ENCODE measurements at places on chromosomes 4 and X.

DNA sequence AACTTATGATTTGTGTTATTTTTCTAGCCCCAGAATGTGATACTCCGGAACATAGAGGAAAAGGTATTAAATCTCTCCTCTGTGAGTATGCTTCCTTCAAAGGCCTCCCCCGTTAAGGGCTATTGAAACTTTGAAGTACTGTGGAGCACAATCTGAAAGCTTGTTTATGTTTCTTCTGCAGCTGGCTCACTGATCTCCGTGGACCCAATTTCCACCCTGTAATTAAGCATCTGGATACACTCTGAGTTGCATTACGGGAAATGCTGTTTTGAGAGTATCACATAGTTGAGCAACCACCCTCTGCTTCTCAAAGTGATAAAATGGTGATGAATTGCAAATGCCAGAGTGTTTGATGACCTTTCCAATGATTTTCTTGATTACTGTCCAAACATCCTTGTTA is 296.8 kb upstream of the PABPC5 start:
- no peak for DNase-seq

DNA sequence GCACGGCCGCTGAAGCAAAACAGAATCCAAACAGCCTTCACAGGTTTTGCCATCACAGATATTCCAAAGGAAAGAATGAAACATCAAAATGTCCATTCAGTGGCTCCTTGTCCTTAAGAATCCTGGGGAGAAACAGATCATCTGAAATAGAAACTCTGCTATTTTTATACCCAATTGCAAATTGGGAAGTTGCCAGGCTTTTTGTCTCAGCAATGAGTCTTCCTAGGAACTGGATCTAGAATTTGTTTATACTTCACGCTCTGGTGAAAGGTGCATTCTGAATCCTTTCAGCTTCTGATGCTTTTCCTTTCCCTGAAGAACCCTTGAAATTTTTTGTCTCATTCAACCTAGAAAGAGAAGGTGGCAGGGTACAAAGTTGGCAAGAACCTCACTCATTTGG is 218.9 kb downstream of the FBXW7 start:
- no peak for DNase-seq

DNA sequence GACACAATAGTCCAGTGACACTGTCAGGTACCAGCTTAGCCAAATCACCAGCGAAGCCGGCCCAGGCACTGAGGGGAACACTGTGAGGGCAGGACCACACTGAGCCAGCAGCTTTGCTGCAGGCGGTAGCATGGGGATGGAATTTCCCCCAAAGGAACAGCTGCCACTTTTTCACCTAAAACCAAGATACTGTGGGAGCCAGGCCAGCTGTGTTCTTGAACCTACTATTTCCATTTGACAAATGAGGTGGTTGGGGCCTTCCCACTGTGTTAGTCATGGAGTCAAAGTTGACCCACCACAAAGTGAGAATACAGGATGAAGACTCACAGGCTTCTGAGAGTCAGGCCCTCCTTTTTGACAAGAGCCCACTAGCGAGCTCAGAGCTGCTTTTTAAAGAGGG is 70.7 kb upstream of the SH3RF1 start:
- DNase-seq = no peak

- no peak for DNase-seq
Measured at GRCh38 chr4:7587433-7588405, 153.0 kb upstream of the PSAPL1 start.

DNA sequence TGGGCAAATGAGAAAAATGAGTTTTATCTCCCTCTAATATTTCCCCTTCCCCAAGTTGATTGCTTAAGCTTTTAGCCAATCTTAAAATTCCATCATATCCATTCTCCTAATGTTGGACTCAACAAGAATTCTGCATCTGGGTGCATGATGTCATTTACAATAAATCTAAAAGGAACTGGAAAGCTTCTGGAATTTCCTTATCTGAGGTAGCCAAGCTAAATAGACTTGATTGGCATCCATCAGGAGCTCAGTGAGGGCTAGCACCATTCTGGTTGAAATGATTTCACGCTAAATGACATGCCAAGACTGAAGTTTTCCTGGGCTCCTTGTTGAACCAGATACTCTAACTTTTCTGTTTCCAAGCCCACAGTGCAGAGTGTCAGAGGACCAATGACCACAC is 110.3 kb upstream of the SCML1 start:
- DNase-seq = no peak

DNA sequence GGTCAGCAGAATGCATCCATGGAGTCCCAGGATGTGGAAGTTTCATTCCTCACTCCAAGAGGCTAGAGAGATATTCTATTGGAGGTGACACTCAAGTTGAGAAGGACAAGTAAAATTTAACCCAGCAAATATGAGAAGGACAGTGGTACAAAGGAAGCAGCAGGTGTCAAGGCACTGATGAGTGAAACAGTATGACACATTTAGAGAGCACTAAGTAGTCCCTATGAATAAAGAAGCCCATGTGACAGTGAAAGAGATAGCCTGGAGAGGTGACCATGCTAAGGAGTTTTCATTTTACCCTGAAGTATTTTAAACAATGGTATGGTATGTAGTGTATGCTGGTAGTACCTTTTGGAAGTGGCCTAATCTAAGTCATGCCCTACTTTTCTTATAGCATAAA is 9.2 kb downstream of the BMX start:
- no peak for DNase-seq

- no peak for DNase-seq
Measured at GRCh38 chr4:7256984-7257810, 64.9 kb downstream of the SORCS2 start.

- no peak for DNase-seq
Measured at GRCh38 chr4:60682901-60683300, 517.2 kb upstream of the ADGRL3 start.

DNA sequence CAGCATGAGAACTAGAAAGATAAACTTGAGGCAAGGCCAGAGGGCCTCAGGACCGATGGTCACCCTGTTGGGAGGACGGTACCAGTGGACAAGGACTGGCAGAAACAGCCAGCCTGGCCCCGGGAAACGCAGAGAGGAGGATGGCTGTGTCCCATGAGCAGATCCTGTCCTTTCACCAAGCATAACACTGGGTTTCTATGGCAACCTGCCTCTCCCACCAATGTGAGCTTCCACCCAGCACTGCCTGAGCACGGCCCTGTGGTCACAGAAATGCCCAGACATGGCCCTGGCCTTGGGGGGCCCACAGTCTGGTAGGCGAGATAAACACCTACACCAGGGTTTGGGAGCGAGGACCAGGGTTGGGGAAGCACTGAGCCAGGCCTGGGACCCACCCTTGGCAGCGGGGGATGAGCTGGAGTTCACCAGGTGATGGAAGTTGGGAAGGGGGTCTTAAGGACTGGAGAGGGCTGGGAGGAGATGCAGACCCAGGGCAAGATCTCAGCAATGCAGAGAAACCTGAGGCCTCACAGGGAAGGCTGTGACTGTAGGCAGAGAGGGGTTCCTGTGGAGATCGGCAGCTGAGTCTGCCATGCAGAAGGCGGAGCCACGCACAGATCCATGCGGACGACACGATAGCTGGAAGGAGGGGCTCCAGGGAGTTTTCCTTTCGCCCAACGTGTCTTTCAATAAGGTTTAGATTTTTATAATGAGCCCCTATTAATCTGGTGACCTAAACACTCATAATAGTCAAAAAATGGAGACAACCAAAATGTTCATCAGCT is 32.7 kb upstream of the CRMP1 start:
- no peak for DNase-seq

DNA sequence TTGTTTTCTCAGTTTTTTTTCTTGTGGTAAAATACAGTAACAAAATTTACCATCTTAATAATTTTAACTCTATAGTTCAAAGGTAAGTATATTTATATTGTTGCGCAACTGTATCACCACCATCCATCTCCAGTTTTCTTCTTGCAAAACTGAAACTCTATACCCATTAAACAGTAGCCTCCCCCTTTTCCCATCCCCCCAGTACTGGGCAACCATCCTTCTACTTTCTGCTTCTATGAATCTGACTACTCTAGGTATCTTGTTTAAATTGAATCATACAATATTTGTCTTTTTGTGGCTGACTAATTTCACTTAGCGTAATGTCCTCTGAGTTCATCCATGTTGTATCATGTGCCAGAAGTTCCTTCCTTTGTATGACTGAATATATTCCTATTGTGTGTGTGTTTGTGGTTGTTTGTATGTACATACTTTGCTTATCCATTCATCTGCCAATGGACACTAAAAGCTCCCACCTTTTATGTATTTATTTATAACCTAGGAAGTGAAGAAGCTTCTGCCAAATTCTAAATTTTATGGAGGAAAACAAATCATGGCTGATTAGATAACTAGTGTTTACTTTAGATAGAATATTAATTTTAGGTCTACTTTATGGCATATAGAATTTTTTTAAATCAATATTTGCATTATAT is 10.0 kb downstream of the ABHD18 start:
- no peak for DNase-seq

DNA sequence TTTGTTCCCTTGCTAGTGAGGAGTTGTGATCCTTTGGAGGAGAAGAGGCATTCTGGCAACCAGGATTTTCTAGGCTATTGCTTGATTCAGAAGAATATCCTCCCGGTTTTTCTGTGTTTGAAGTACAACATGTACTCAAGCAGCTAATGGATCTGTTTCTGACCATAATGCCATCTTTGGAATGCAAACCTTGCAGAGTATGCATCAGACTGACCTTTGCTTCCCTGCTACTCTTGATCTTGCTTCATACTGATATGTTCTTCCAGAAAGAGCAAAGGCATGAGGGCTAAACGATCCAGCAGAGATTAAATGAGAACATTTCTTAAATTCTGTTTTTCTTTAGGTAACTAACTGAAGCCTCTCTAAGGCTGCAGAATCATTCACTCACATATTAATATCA is 265.4 kb upstream of the SLC7A11 start:
- no peak for DNase-seq

DNA sequence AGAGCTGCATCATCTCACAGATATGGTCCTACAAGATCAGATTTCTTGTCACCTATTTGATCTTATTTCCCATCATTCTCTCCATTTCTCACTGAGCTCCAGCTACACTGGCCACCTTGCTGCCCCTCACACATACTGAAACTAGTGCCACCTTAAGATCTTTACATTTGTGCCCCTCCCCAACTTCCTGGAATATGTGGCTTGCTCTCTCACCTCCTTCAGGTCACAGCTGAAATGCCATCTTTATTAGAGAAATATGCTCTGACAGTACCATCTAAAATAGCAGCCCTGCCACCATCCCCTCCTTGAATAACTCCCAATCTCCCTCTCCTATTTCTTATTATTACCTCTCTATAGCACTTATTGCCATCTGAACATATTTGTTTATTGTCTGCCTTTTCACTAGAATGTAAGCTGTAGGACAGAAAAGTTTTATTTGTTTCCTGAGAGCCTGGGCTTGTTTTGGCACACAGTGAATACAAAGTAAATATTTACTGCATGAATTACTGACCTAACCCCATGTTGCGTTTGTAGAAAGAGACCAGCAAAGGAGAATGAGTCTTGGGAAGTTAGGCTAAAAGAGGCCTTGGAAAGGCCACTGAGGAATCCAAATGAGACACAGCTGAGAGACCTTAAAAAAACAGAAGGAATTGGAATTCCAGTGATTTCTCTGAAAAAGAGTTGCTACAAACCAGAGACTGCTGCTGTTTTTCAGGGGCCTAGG is 22.7 kb downstream of the DYNLT3 start:
- DNase-seq = no peak

DNA sequence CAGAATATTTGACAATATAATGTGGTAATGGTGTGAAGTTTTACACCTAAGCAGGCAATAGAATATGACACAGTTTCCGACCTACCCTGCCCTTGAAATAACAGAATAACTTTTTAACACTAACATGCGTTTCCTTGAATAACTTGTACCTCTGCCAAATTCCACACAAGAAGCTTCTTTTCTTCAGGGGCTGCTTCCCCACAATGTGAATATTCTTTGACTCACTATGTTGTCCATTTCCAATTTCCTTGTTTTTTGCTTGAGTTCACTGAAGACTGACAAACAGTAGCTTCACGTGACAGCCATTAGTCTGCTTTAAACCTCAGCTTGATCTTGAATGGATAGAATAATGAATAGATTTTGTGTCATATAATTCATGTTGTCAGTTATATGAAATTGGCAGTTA is 14.3 kb downstream of the SHROOM3 start:
- no peak for DNase-seq
